ENCODE measurements at places on chromosomes 16 and 17.

DNA sequence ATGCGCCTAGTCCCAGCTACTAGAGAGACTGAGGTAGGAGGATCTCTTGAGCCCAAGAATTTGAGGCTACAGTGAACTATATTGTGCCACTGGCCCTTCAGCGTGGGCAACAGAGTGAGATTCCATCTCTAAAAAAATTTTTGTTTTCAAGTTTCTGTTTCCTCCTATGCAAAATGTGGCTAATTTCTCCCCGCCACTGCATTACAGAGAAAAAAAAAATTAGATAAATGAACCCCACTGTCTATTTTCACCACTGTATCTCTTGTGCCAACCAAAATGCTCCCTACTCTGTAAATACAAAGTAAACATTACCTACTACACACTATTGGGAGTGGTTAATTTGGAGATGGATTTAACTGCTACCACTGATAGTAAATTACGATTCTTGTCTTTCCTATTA, 2.0 kb downstream of the MARF1 start:
- DNase-seq = no peak
- peak overlapping the region; percentile 86 for H3K27ac ChIP-seq
- H3K4me3 ChIP-seq = no peak overlapping the region

- no peaks in the 10 kb centered on the region for H3K27me3 ChIP-seq
- peak overlapping the region; percentile 23 for H3K4me3 ChIP-seq
- peaks cover 88% of the 10 kb centered on the region for H3K4me1 ChIP-seq
- DNase-seq = no peak
- peaks cover 43% of the 10 kb centered on the region for H3K36me3 ChIP-seq
These were observed 6.6 kb downstream of the SEC14L1 start for GRCh38 chr17:77147357-77147801.

- H3K4me3 ChIP-seq = peak overlapping the region; percentile 23
- H3K4me1 ChIP-seq = peaks cover 17% of the 10 kb centered on the region
- no peaks in the 10 kb centered on the region for H3K36me3 ChIP-seq
These were observed 17.8 kb upstream of the TMEM219 start for GRCh38 chr16:29943846-29944799.

DNA sequence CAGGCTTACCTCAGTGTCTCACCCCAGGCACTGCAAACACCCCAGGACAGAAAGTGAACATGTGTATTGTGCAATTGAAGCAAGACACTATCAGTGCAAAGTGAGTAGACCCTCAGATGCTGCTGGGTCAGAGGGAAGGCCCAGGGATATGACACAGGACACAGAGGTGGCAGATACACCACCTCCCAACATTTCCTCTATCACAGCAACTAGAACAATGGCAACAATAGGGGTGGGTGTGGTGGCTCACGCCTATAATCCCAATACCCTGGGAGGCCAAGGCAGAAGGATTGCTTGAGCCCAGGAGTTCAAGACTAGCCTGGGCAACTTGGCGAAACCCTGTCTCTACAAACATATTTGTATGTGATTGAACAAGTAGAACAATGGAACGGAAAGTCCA, 22.5 kb downstream of the MILR1 start:
- H3K27me3 ChIP-seq = no peaks in the 10 kb centered on the region
- no peak for DNase-seq
- H3K27ac ChIP-seq = no peak overlapping the region
- H3K4me1 ChIP-seq = no peaks in the 10 kb centered on the region
- H3K36me3 ChIP-seq = no peaks in the 10 kb centered on the region
- no peak overlapping the region for H3K4me3 ChIP-seq

- no peak for DNase-seq
- no peak overlapping the region for H3K4me3 ChIP-seq
- no peaks in the 10 kb centered on the region for H3K27me3 ChIP-seq
- H3K4me1 ChIP-seq = peaks cover 6% of the 10 kb centered on the region
- H3K36me3 ChIP-seq = no peaks in the 10 kb centered on the region
These were observed 10.3 kb downstream of the MINK1 start for GRCh38 chr17:4843321-4844000.

GRCh38 chr16:46739934-46740333, 8.2 kb downstream of the MYLK3 start:
- no peaks in the 10 kb centered on the region for H3K27me3 ChIP-seq
- no peaks in the 10 kb centered on the region for H3K4me1 ChIP-seq
- DNase-seq = no peak
- H3K4me3 ChIP-seq = no peak overlapping the region
- H3K27ac ChIP-seq = no peak overlapping the region

- H3K4me1 ChIP-seq = peaks cover 3% of the 10 kb centered on the region
- no peak for DNase-seq
- 0 out of 2 replicates have a peak overlapping the region, but pooled peaks have one; percentile 34 for H3K27ac ChIP-seq
- no peaks in the 10 kb centered on the region for H3K27me3 ChIP-seq
These were observed 511.1 kb downstream of the CDH13 start for GRCh38 chr16:83137894-83138293.

DNA sequence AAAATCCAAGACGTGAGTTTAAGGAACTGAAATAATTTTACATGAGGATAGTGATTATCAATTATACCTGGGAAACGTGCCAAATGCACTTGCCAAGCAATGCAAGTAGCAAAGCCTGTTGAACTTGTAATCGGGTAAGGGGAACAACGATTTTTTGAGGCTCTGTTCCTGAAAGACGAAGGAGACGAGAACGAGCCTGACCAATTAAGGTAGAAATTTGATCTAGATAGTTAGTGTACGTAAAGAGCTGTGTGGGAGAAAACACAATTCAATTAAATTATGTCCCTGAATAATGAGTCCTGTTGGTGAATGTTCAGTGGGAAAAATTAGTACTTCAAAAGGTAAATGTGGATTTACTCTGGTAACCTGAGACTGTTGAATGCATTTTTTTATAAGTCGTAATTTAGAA, 17.7 kb upstream of the KCTD5 start:
- H3K4me1 ChIP-seq = no peaks in the 10 kb centered on the region
- DNase-seq = no peak
- no peak overlapping the region for H3K27ac ChIP-seq
- no peaks in the 10 kb centered on the region for H3K36me3 ChIP-seq

DNA sequence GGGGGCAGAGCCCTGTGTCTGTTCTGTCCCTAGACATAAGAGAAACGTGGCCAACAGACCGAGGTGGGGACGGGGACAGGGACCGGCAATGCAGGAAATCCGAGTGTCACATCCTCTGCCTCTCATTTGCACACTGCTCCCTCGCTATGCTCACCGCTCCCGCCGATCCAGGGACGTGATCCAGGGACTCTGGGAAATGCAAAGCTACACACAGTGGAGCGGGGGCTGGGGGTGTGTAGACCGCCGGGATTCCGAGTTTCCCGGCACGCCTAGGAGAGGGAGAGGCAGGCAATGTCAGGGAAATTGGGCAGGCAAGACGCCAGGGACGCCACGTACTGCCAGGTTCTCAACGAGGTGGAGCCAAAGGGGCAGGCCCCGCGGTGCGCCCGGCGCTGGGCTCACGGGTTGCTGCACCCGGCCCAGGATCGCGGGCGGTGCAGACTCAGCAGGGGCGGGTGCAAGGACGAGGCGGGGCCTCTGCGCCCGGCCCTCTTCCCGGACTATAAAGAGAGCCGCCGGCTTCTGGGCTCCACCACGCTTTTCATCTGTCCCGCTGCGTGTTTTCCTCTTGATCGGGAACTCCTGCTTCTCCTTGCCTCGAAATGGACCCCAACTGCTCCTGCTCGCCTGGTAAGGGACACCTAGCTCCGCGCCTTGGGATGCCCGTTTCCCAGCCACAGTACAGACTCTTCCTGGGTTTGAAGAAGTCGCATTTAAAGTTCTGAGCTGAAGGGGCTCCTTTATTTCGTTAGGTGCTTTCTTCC, at the start of gene MT1X:
MT1X (plus strand) TSS at position 532 of the 764 bp plus-strand sequence; CDS start at position 603, 71 bp downstream.
- H3K27ac ChIP-seq = peak within 1 kb of the TSS; percentile 86
- DNase-seq = no peak
- H3K36me3 ChIP-seq = no peaks in the 10 kb centered on the region
- H3K27me3 ChIP-seq = no peaks in the 10 kb centered on the region
- peaks cover 7% of the 10 kb centered on the region for H3K4me1 ChIP-seq

DNA sequence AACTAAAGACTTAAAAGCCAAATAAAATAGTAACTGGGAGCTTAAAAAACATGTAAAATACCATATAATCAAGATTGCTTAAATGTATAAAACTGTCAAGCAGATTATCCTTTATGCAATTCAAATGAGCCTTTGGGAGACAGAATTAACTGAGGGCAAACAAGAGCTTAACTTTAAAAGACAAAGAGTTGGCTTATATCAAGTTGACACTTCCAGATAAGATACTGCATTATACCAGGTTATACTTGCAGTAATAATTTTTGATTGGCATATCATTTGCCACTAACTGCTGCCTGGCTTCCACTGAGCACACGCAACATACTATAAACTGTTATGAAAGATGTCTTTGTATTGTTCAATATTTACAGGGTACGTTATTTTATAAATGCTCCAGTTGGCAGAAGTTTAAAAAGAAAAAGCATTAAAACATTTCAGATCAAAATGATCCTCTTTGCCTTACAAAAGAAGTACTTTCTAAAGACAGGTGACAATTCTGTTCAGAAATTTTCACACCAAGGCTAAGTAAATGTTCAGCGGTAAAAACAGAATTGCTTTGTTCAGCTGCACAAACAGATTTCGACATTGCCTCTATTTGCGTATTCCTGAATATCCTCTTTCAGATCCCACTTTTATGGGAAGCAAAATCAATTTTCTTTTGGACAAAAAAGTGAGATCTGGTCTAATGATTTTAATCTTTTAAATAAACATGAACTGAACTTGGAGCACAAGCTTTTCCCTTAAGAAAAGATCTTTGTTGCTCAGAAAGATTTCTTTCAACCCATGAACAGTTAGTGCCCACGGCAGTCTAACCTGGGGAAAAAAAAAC, 50.7 kb downstream of the TOX3 start:
- no peaks in the 10 kb centered on the region for H3K36me3 ChIP-seq
- peak overlapping the region; percentile 74 for H3K27ac ChIP-seq
- no peak for DNase-seq
- no peak overlapping the region for H3K4me3 ChIP-seq
- H3K4me1 ChIP-seq = no peaks in the 10 kb centered on the region
- H3K27me3 ChIP-seq = no peaks in the 10 kb centered on the region

DNA sequence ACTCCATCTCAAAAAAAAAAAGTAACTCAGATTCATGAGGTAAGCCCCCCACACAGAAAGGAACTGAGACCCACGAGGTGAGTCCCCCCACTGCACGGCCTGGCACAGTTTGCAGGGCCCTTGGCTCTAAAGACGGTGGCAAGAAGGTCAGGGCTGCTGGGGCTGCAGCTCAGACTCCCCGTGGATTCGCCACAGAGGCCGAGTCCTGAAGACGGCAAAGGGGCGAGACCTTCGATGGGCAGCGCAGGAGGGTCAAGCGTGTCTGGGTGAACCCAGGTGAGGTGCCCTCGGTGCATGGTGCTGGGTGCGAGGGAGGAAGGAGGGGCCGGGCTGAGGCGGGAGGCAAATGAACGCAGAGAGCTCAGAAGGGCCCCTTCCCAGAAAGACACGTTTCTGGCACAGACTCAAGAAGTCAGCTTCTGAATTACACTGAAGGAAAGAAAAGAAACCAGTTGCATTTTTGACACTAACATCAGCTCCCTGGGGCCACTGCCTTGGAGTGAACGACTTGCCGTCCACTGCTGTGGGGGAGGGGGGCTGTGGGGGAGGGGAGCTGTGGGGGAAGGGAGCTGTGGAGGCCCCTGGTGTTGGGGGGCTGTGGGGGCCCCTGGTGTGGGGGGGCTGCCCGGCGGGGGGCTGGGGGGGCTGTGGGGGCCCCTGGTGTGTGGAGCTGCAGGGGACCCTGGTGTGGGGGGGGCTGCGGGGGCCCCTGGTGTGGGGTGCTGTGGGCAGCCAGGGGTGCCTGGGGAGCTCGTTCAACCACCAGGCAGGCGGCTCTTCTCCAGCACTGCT, 69.8 kb upstream of the METRNL start:
- H3K4me1 ChIP-seq = peaks cover 6% of the 10 kb centered on the region
- H3K4me3 ChIP-seq = no peak overlapping the region
- no peaks in the 10 kb centered on the region for H3K27me3 ChIP-seq
- no peak for DNase-seq
- peaks cover 4% of the 10 kb centered on the region for H3K36me3 ChIP-seq
- H3K27ac ChIP-seq = no peak overlapping the region

DNA sequence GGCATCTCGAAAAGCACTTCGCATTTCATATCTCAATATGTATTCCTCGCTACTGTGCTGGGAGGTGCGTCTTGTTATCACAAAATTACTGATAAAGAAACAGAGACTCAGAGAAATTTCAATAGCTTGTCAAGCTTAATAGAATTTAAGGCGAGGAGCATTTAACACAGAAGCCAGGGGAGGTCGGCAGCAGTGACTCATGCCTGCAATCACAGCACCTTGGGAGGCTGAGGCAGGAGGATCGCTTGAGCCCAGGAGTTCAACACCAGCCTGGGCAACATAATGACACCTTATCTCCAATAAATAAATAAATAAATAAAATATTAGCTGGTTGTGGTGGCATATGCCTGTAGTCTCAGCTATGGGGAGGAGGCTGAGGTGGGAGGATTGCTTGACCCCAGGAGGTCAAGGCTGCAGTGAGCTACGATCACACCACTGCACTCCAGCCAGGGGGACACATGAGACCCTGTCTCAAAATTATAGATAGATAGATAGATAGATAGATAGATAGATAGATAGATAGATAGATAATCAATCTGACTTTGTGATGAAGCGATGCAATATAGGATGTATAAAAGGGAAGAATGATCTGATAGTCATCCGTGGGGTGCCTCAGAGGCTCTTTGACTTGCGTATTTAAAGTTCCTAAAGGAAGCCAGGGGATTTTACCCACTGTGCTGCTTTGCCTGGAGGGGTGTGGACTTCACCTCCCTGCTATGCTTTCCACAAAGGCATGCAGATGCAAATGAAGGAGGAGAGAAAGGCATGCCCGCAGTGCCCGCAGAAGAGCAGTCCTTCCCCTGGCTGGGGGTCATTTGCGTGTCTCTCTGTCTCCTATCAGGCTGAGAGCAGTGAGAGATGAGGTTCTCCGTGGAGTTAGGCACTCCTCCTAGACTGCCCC, 15.9 kb upstream of the USP10 start:
- no peaks in the 10 kb centered on the region for H3K4me1 ChIP-seq
- no peaks in the 10 kb centered on the region for H3K27me3 ChIP-seq
- no peak for DNase-seq
- H3K36me3 ChIP-seq = no peaks in the 10 kb centered on the region

- DNase-seq = no peak
- no peak overlapping the region for H3K4me3 ChIP-seq
- no peaks in the 10 kb centered on the region for H3K36me3 ChIP-seq
- peaks cover 5% of the 10 kb centered on the region for H3K27me3 ChIP-seq
- no peak overlapping the region for H3K27ac ChIP-seq
These were observed 38.6 kb downstream of the ITGAM start for GRCh38 chr16:31298340-31298739.

DNA sequence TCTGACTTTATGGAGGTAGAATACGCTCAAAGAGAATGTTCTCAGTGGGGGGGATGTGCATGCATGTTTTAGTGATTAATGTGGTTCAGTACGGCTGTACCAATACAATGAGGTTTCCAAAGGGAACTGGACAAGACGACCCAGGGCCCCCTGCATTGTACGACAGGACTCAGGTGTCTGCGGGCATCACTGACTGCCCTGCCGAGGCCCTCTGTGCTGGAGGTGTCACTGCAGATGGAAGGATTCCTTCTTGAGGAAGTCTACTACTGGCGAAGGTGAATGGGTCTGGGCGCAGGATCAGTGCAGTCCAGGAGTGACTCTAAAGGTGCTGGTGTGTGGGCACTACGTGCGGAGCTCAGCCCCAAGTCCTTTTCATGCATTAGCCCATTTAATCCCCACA, 3.5 kb upstream of the LGALS9 start:
- H3K36me3 ChIP-seq = no peaks in the 10 kb centered on the region
- no peak overlapping the region for H3K4me3 ChIP-seq
- H3K27me3 ChIP-seq = no peaks in the 10 kb centered on the region
- no peak overlapping the region for H3K27ac ChIP-seq
- no peak for DNase-seq

Data from Panc1 (cell line).